ENCODE measurements at places on chromosomes 2 and 18. TPM values are rescaled to one million over a fixed set of nuclear protein-coding genes. Genes with fewer than 3 reads are reported as not detected.

DNA sequence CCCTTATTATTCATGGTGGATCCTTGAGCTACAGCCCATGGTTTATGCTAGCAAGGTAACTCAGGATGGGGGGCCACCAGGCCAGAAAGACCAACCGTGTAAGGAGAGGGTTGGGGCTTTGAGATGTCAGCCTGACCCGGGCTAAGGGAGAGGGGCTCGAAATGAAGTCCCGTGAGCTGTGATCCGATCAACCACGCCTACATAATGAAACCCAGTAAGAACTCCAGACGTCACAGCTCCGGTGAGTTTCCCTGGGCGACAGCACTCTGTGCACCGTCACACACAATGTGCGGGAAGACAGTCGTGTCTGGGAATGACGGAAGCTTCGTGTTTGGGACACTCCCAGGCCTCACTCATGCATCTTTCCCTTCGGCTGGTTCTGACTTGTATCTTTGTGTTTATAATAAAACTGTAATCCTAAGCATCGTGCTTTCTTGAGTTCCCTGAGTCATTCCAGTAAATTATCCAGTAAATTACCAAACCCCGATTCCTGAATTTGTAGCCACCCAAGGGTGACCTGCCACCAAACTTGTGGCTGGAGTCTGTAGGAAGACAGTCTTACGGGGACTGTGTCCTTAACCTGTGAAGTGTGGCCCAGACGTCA, 44.2 kb downstream of the CYP27C1 start:
- DNase-seq: no peak

DNA sequence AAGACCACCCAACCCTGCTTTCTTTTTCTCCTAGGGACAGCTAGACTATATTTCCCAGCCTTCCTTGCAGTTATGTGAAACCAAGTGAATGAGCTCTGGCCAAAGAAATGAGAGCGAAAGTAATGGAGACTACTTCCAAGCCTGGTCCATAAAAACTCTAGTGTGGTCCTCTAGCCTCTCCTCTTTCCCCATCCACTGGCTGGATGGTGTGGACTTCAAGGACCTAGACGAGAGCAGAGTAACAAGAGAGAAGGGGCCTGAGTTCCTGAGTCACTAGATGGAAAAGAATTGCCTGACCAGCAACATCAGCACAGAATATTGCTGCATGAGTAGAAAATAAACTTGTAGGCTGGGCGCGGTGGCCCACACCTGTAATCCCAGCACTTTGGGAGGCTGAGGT, 2.9 kb upstream of the TMSB10 start:
- DNase-seq: no peak

DNA sequence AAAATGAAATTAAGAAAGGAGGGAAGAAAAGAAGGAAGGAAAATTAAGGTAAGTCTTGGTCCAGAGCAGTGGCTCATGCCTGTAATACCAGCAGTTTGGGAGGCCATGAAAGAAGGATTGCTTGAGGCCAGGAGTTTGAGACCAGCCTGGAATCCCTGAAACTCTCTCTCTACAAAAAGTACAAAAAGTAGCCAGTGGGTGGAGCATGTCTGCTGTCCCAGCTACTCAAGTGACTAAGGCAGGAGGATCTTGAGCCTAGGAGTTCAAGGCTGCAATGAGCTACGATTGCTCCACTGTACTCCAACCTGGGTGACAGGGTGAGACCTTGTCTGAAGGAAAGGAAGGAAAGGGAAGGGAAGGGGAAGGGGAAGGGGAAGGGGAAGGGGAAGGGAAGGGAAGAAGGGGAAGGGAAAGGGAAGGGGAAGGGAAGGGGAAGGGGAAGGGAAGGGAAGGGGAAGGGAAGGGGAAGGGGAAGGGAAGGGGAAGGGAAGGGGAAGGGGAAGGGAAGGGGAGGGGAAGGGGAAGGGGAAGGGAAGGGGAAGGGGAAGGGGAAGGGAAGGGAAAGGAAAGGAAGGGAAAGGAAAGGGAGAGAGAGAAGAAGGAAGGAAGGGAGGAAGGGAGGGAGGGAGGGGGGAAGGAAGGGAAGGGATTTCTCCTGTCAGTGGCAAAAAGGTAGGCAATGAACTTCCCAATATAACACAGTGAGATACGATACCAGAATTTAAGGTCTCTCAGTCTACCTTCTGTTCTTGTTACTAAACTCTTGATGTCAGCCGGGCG, 412.8 kb downstream of the CMPK2 start:
- no peak for DNase-seq

GRCh38 chr2:134648586-134648985, 70.2 kb downstream of the TMEM163 start:
- DNase-seq: no peak

- DNase-seq: no peak
These were observed 36.7 kb upstream of the CDC42EP3 start for GRCh38 chr2:37708146-37708545.

- no peak for DNase-seq
These were observed 317.3 kb downstream of the RBM43 start for GRCh38 chr2:150944315-150944714.

DNA sequence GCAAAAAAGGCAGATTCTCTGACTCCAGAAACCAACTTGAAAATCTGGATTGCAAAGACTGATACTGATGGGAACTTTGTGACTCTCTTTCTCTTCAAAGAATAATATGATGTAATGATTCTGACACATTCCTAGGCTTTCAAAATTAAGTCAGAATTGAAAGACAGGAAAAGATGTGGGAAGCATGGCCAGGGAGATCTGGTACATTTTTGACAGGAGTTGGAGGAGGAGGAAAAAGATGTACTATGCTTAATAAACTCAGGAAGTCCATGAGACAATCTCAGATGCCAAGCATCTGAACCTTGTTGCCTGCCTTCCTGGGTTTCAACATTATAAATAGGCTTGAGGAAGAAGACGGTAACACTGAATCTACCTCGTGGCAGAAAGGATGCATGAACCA, 34.2 kb downstream of the KLF7 start:
- DNase-seq: no peak

GRCh38 chr2:7191932-7192331, 274.7 kb downstream of the RNF144A start:
- DNase-seq: no peak

- DNase-seq: peak; percentile 71
These were observed 6.0 kb downstream of the ITM2C start for GRCh38 chr2:230870544-230871360.

DNA sequence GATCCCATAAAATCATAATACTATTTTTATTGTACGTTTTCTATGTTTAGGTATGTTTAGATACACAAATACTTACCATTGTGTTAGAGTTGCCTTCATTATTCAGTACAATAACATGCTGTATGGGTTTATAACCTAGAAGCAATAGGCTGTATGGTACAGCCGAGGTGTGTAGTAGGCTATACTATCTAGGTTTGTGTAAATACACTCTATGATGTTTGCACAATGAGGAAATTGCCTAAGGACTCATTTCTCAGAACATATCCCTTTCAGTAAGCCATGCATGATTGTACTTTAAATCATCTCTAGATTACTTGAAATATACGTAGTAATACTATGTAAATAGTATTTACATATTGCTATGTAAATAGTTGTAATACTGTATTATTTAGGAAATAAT, 156.7 kb downstream of the CDCA7 start:
- DNase-seq: no peak

DNA sequence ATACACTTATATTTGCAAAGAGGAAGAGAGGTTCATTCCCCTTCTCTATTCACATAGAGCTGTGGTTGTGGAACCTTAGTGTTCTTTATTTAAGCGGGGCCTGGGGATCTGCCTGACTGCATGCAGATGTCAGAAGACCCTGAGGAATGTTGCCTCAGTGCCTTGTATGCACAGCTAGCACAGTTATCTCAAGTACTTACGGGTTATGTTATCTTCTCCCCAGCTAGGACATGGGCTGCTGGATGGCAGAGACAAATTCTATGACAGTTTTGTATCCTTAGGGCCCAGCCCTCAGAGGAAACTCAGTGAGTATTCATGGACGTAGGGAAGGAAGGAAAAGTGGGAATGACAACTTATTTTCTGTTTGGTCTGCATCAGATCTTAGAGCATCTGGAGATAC, 37.7 kb upstream of the RTN4 start:
- no peak for DNase-seq

GRCh38 chr2:238286987-238287736, 1.2 kb downstream of the PER2 start:
- no peak for DNase-seq

GRCh38 chr2:48510329-48510728, 19.6 kb upstream of the STON1 start:
- no peak for DNase-seq

- no peak for DNase-seq
These were observed 70.8 kb upstream of the NABP1 start for GRCh38 chr2:191607096-191607495.

DNA sequence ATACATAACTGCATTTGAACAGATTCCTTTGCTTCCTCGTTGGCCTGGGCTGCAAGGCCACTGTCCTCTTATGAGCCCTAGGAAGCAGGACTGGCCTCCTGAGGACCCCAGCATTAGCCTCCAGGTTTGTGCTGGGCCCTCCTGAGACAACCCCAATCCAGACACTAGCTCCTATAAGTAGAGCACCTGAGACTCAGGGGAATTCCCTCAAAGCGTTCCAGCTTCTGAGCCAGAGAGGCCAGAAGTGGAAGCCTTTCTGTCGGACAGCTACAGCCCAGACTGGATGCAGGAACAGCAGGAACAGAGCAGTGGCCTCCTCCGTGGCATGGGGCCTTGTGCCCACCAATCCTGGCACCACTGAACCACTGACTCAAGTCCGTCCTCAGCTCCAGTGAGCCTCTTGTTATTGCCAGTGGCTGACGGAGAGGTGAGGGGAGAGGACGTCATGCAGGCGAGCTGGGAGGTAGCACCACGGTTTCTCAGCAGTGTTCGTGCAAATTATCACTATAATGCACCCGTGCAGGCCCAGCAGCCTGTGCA, 67.2 kb downstream of the NPAS2 start:
- DNase-seq: no peak

DNA sequence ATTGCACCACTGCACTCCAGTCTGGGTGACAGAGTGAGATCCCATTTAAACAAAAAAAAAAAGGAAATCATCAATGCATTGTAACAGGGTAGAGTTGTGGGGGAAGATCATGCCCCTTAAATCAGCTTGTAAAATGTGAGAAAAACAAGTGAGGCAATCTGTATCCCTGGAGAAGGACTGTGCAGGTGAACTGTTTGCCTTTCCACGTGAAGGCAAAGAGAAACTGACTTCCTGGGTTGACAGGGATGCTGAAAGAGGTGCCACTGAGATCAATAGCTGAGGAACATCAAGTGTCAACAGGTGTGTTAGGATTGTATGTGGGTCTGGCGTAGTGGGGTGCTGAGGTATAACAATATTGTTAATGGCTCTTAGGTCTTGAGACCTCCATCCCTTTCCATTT, 48.3 kb downstream of the CERS6 start:
- DNase-seq: no peak

GRCh38 chr2:219662566-219662965, 35.1 kb downstream of the SLC4A3 start:
- peak; percentile 11 for DNase-seq

GRCh38 chr2:40279482-40279881, 172.4 kb downstream of the SLC8A1 start:
- no peak for DNase-seq

GRCh38 chr2:86633155-86633651, 9.5 kb upstream of the RNF103 start:
- DNase-seq: no peak

- DNase-seq: no peak
These were observed 46.2 kb downstream of the HPCAL1 start for GRCh38 chr2:10348891-10349290.

DNA sequence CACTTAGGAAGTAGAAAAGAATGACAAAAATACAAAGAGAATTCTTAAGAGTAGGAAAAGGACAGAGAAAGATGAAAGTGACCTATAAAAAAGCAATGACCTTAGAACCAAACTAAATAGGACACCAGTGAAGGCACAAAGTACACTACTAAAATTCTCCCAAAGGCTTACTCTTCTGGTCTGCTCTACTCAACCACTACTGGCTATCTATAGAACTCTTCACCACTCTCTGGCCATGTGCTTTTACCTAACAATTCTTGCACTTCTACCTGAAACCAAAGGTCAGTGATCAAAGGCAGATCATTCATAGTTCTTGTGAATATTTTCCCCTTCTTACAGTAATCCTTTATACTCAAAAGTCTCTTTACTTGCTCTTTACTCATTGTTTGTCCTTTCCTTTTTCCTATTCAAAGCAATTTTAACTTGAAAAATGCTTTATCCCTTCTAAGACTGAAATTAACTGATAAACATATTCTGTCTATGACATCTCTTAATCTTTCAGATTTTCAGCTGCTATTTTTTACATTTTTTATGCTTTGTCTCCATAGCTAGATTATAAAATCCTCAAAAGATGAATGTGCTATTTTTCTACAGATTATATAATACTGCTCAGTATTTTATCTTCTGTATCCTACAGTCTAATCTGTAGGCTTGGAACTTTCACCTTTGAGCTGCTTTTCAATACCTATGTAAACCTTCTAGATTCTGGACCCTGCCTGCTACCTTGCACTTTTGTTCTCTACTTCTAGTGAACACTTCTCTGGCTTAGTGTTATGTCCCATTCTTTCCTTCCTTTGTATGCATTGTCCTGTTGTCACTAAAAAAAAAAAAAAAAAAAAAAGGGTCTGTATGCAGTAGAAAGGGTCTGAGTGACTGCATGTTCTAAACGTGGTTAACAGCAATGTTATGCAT, 64.6 kb downstream of the NCKAP1 start:
- no peak for DNase-seq

Gene AQP12B
- not detected for total RNA-seq

Gene TUBB8B
- not detected for total RNA-seq

Gene TCF23
- total RNA-seq: 0.48 TPM

Gene CTAGE1
- total RNA-seq: not detected

Gene LYG2
- not detected for total RNA-seq

Gene DNAH7
- total RNA-seq: 0.45 TPM

Gene MIB1
- 30.4 TPM for total RNA-seq

Gene B3GNT7
- 3.9 TPM for total RNA-seq

Gene IL1RL1
- 32.4 TPM for total RNA-seq

Gene WDR35
- total RNA-seq: 6.6 TPM

Gene RAD51AP2
- not detected for total RNA-seq

Measured in mesenteric fat pad (tissue), 1 donor.